ENCODE measurements at places on chromosomes 1 and 21. TPM values are rescaled to one million over a fixed set of nuclear protein-coding genes. Genes with fewer than 3 reads are reported as not detected.
A peak's percentile ranks its signal among the peaks of the same experiment; 100 is the strongest.

The LCE1B gene
- total RNA-seq: not detected

The TPTE gene
- total RNA-seq: not detected

- H3K27me3 ChIP-seq: no peaks in the 10 kb centered on the region
- no peaks in the 10 kb centered on the region for H3K36me3 ChIP-seq
- DNase-seq: no peak
- H3K4me1 ChIP-seq: no peaks in the 10 kb centered on the region
These were observed 24.7 kb upstream of the MYCL start for GRCh38 chr1:39926343-39926793.

- no peak overlapping the region for H3K4me3 ChIP-seq
- H3K27ac ChIP-seq: no peak overlapping the region
- H3K4me1 ChIP-seq: no peaks in the 10 kb centered on the region
- no peaks in the 10 kb centered on the region for H3K36me3 ChIP-seq
- H3K27me3 ChIP-seq: no peaks in the 10 kb centered on the region
These were observed 37.3 kb downstream of the PABPC4 start for GRCh38 chr1:39539252-39539790.

DNA sequence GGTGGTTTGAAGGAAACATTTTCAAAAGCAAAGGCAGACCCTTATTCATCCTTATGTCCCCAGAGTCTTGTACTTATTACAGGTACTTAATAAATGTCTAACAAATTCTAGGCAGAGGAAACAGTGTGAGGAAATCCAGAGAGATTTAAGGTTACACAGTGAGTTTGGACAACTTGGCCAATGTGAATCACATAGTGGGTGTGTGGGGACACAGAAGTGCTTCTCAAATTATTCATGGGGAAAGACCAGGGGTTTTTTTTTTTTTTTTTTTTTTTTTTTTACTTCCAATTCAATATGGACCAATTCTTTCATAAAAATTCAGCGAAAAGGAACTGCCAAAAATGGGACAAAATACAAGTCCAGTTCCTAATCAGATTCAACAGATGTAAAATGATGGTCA lies 15.1 kb downstream of the GNG12 start:
- no peak overlapping the region for H3K4me3 ChIP-seq
- no peak for DNase-seq
- H3K27me3 ChIP-seq: no peaks in the 10 kb centered on the region
- peak overlapping the region; percentile 92 for H3K27ac ChIP-seq
- peaks cover 44% of the 10 kb centered on the region for H3K4me1 ChIP-seq
- H3K36me3 ChIP-seq: no peaks in the 10 kb centered on the region

DNA sequence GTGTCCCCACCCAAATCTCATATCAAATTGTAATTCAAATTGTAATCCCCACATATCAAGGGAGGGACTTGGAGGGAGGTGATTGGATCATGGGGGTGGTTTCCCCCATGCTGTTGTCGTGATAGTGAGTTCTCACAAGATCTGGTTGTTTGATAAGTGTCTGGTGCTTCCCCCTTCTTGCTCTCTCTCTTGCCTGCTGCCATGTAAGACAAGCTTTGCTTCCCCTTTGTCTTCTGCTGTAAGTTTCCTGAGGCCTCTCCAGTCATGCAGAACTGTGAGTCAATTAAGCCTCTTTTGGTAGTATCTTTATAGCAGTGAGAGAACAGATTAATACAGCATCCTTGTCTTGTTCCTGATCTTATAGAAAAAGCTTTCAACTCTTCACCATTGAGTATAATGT lies 6.5 kb upstream of the LRRC39 start:
- H3K4me1 ChIP-seq: no peaks in the 10 kb centered on the region
- H3K4me3 ChIP-seq: no peak overlapping the region
- no peaks in the 10 kb centered on the region for H3K27me3 ChIP-seq
- H3K36me3 ChIP-seq: no peaks in the 10 kb centered on the region

- H3K36me3 ChIP-seq: no peaks in the 10 kb centered on the region
- H3K4me1 ChIP-seq: peaks cover 2% of the 10 kb centered on the region
- H3K27me3 ChIP-seq: no peaks in the 10 kb centered on the region
- H3K4me3 ChIP-seq: peak overlapping the region; percentile 72
These were observed 10.4 kb downstream of the CLEC20A start for GRCh38 chr1:178486100-178487069.

The XCL2 gene
- total RNA-seq: not detected

The FBLIM1 gene
- total RNA-seq: 997 TPM

The CFAP45 gene
- 2.1 TPM for total RNA-seq

The AMY1C gene
- not detected for total RNA-seq
